WTC11 (cell line): ENCODE measurements at places on chromosomes 2 and 18. TPM values are rescaled to one million over a fixed set of nuclear protein-coding genes. Genes with fewer than 3 reads are reported as not detected.

TBR1 gene
- total RNA-seq: not detected in 3 replicates

TUBB8B gene
- 0.94 to 1.6 TPM (median 1.2 TPM) in 3 replicates for total RNA-seq

SLC9A2 gene
- 0.07 to 0.16 TPM (median 0.11 TPM) in 3 replicates for total RNA-seq

SERPINB3 gene
- total RNA-seq: 0.11 to 0.22 TPM in 2 of 3 replicates, not detected in the other

- H3K36me3 ChIP-seq: no peaks in the 10 kb centered on the region
- no peak overlapping the region for H3K4me3 ChIP-seq
- H3K27me3 ChIP-seq: no peaks in the 10 kb centered on the region
- no peak for DNase-seq
- H3K27ac ChIP-seq: peak overlapping the region; percentile 47; the same call in 1 of the 2 replicates
Measured at GRCh38 chr2:63580651-63581297, 7.5 kb downstream of the WDPCP start.

GRCh38 chr2:112081262-112081661 is 26.2 kb downstream of the TMEM87B start:
- DNase-seq: no peak
- peaks cover 4% of the 10 kb centered on the region; the same call in 1 of the 2 replicates for H3K36me3 ChIP-seq
- H3K27ac ChIP-seq: no peak overlapping the region
- H3K4me1 ChIP-seq: peaks cover 4% of the 10 kb centered on the region; the same call in 1 of the 2 replicates
- no peaks in the 10 kb centered on the region for H3K27me3 ChIP-seq

GRCh38 chr2:9527995-9528787 is 27.4 kb downstream of the ADAM17 start:
- no peaks in the 10 kb centered on the region for H3K4me1 ChIP-seq
- H3K36me3 ChIP-seq: peaks cover 25% of the 10 kb centered on the region
- no peak for DNase-seq
- H3K4me3 ChIP-seq: no peak overlapping the region
- no peaks in the 10 kb centered on the region for H3K27me3 ChIP-seq
- no peak overlapping the region for H3K27ac ChIP-seq

- peaks cover 12% of the 10 kb centered on the region for H3K36me3 ChIP-seq
- DNase-seq: peak; percentile 74
- H3K4me1 ChIP-seq: peaks cover 36% of the 10 kb centered on the region
- H3K4me3 ChIP-seq: peak overlapping the region; percentile 45
- peak overlapping the region; percentile 93 for H3K27ac ChIP-seq
Measured at GRCh38 chr2:104758199-104758620, 95.7 kb upstream of the POU3F3 start.

GRCh38 chr2:45169339-45170190 is 160.3 kb upstream of the SIX2 start:
- H3K27me3 ChIP-seq: peaks cover 73% of the 10 kb centered on the region
- no peak overlapping the region for H3K27ac ChIP-seq
- peak overlapping the region; percentile 68 for H3K4me3 ChIP-seq
- peaks cover 36% of the 10 kb centered on the region for H3K4me1 ChIP-seq
- H3K36me3 ChIP-seq: no peaks in the 10 kb centered on the region

- H3K4me1 ChIP-seq: no peaks in the 10 kb centered on the region
- DNase-seq: no peak
- no peaks in the 10 kb centered on the region for H3K27me3 ChIP-seq
- H3K4me3 ChIP-seq: no peak overlapping the region
Measured at GRCh38 chr2:67564626-67565025, 167.5 kb downstream of the ETAA1 start.

GRCh38 chr2:7029291-7030059 is 112.3 kb downstream of the RNF144A start:
- no peak overlapping the region for H3K27ac ChIP-seq
- no peak for DNase-seq
- no peaks in the 10 kb centered on the region for H3K27me3 ChIP-seq

- no peaks in the 10 kb centered on the region for H3K4me1 ChIP-seq
- peak; percentile 61 for DNase-seq
- H3K36me3 ChIP-seq: 0 out of 2 replicates have a peak, but pooled peaks cover 4% of the 10 kb centered on the region
- H3K27me3 ChIP-seq: no peaks in the 10 kb centered on the region
- peak overlapping the region; percentile 8; the same call in 1 of the 2 replicates for H3K27ac ChIP-seq
Measured at GRCh38 chr2:208033701-208034502, 8.6 kb upstream of the PLEKHM3 start.

- DNase-seq: peak; percentile 75
- no peak overlapping the region for H3K4me3 ChIP-seq
- H3K36me3 ChIP-seq: no peaks in the 10 kb centered on the region
- H3K27ac ChIP-seq: peak overlapping the region; percentile 71
Measured at GRCh38 chr2:61426267-61426897, 44.5 kb downstream of the USP34 start.

DNA sequence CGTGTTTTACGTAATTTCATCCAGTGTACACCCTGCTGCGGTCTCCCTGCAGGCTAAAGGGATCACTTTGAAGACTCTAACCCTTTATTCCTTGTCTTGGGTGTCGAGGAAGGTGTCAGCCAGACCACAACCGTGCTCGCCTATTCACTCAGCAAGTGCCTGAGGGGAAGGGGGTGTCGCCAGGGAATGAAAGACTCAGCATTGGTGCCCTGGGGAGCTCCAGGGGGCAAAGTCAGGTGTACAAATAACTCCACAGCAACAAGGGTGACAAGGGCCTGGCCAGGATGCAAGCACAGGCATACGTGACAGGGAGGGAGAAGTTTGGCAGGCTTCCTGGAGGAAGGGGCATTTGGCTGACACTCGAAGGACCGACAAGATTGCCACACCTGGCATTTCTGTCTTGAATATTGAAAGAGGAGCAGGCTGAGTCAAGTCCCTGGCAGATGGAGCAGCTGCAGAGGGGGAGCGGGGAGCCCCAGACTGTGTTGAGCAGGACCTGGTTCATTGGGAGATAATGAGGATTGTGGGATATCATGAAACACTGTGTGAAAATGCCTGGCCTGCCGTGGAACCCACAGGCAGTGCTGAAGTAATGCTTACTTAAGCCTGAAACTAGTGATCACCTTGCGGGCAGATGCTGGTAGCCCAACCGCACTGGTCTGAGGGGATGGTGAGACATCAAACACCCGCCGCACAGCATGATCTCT is 93.9 kb downstream of the RHOB start:
- peaks cover 11% of the 10 kb centered on the region for H3K36me3 ChIP-seq
- no peak overlapping the region for H3K4me3 ChIP-seq
- H3K27me3 ChIP-seq: 0 out of 2 replicates have a peak, but pooled peaks cover 2% of the 10 kb centered on the region
- H3K4me1 ChIP-seq: peaks cover 31% of the 10 kb centered on the region

GRCh38 chr2:119707117-119708087 is 28.4 kb downstream of the TMEM177 start:
- H3K4me3 ChIP-seq: no peak overlapping the region
- H3K36me3 ChIP-seq: peaks cover 9% of the 10 kb centered on the region
- peaks cover 9% of the 10 kb centered on the region for H3K4me1 ChIP-seq
- H3K27ac ChIP-seq: no peak overlapping the region

DNA sequence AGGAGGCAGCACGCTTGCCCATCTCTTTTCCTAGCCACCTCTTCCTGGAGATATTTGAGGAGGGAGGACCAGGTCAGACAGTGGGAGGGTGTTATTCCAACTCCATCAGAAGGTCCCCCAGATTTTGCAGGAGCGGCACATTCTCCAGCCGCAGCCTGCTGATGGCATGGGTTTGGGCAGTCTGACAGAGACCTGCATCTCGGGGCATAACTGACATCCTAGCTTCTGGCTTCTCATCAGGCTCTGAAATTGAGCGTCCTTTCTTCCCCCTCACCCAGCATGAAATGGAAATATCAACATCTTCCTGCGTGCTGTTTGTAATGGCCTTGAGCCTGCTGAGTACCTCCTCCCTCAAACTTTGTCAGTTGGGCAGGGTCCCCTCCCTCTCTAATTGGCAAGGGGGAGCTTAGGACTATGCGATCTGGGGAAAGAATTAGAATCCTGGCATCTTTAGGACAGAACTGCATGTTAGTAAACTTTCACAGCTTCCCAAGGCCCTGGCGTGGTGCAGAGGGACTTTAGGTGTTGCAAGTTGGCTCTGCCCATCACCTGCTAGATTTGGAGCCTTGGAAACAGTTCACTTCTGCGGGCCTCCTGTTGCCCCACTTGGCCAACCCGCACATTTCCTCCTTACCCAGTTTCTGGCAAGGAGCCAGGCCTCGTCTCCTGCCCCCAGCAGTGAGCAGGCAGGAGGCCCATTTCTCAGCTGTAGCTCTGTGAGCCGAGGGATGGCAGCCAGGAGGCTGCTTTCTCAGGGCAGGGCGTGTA is 2.2 kb downstream of the ITM2C start:
- peaks cover 76% of the 10 kb centered on the region for H3K4me1 ChIP-seq
- peak overlapping the region; percentile 88 for H3K4me3 ChIP-seq
- no peaks in the 10 kb centered on the region for H3K36me3 ChIP-seq
